ENCODE measurements at places on chromosomes 2 and 18. TPM values are rescaled to one million over a fixed set of nuclear protein-coding genes. Genes with fewer than 3 reads are reported as not detected.

Gene LRRC30
- total RNA-seq: not detected

Gene MC5R
- total RNA-seq: not detected

DNA sequence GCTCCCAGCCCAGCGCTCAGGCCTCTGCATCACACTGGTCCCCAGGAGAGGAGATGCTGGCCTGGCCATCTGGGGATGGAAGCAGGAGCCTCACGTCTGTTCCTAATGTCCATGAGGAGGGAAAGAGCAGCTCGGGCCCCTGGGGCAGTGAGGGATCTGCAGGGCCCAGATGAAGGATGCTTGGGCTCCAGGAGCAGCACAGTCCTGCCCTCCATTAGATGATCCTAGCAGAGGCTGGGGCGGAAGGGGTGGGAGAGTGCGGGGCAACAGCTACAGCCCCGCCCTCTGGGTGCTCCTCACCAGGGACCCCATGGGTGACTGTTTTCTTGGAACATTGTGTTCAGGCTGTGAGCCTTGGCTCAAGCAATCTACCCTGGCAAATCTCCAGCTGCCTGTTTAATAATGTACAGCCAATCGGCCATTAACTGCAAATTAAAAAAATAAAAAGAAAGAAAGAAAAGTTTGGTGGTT is 49.7 kb downstream of the TNS1 start:
- peak; percentile 73 for DNase-seq

DNA sequence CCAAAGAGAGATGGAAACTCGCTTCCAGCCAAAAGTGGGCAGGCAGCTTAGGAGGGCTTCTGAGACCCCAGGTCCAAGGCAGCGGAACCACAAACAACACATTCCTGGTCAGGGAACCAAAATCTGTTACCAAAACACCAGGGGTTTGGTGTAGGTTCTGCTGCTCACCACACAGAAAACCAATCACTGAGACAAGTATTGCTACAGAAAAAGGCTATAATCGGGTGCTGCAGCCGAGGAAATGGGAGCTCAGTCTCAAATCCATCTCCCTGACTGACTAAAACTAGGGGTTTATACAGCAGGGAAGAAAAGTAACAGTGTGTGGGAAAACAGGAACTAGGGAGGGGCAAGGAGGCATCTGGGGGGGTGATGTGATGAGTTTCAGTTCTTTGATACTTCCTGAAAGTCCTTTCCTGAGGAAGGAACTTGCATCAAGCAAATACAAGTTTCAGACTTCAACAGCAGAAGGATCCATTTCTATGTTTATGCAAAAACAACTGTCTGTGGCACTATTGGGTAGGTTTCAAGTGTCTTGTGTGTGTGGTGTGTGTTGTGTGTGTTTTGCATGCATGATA is 108.0 kb downstream of the FAM168B start:
- no peak for DNase-seq

Gene FHOD3
- 347 TPM for total RNA-seq

GRCh38 chr2:82641598-82642180 is 1817.4 kb downstream of the SUCLG1 start:
- no peak for DNase-seq

DNA sequence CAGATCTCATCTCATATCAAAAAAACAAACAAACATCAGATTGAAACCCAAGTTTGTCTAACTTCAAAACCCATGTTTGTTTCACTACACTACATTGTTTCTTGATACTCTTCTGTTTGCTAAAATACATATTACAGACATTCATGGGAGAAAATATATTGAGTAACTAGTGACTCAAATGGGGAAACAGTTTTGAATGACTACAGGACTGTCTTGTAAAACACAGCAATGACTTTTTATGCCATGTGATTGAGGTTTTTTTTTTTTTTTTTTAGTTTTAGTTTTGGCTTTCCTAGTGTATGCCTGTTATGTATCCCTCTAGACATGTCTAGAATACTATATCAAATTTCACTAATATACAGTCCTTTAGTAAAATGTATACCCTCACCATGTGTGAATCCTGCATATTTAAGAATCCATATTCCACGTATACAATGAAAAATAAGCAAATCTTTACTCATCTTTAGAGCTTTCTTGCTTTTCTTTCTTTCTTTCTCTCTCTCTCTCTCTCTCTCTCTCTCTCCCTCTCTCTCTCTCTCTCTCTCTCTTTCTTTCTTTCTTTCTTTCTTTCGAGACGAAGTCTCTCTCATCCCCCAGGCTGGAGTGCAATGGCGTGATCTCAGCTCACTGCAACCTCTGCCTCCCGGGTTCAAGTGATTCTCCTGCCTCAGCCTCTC is 46.6 kb upstream of the SERTAD2 start:
- DNase-seq: no peak

Measured in left ventricle myocardium superior (tissue), 1 donor.